CD4-positive, alpha-beta memory T cell (primary cell): ENCODE measurements at places on chromosomes 3 and 15.

DNA sequence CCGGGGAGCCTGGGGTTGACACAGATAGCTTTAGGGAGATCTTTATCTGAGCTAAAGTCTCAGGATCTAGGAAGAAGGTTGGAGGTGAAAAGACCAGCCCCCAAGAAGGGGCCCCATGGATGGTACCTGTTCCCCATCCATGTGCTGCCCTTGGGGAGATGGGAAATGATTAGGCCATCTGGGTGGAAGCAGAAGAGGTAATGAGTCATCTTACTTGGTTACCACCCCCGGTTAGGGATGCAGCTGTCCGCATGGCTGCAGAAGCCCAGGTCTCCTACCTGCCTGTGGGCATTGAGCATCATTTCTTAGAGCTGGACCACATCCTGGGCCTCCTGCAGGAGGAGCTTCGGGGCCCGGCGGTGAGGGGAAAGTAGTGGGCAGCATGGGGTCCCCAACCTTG is 3.1 kb upstream of the CPLX3 start:
- DNase-seq: no peak

GRCh38 chr15:43939070-43939469 is 112.3 kb downstream of the WDR76 start:
- no peak for DNase-seq

- no peak for DNase-seq
Measured at GRCh38 chr15:54208786-54209185, 230.5 kb downstream of the UNC13C start.

- no peak for DNase-seq
Measured at GRCh38 chr15:99578809-99579208, 13.0 kb downstream of the MEF2A start.

DNA sequence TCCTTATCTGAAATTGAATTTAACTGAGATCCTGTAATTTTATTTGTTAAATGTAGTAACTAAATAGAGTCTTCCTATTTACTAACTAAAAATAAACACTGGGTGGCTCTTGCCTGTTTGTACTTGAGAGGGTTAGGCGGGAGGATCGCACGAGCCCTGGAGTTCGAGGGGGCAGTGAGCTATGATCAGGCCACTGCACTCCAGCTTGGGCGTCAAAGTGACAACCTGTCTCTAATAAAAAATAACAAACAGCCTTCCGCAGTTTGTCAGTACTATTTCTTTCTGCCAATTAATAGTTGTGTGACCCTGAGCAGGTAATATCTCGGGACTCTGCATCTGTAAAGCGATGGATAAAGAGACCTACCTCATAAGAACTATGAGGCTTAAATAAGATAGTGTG is 768 bp upstream of the PDE12 start:
- no peak for DNase-seq

DNA sequence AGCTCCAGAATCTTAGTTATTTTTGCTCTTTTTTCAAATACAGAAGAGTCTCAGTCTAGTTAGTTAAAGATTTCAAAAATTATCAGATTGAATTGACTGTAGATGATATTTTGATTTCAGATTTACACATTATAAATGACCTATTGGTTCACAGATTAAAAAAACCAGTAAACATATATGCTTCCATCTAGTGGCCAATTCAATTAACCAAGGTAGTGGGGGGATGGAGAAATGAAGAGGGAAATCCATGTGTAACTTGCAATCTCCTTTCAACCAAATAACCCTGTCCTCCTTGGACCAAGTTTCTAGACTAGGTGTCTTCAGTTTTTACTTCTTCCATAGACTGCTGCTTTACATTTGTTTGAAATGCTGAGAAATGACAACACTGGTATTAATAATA is 789.8 kb downstream of the ROBO1 start:
- no peak for DNase-seq

DNA sequence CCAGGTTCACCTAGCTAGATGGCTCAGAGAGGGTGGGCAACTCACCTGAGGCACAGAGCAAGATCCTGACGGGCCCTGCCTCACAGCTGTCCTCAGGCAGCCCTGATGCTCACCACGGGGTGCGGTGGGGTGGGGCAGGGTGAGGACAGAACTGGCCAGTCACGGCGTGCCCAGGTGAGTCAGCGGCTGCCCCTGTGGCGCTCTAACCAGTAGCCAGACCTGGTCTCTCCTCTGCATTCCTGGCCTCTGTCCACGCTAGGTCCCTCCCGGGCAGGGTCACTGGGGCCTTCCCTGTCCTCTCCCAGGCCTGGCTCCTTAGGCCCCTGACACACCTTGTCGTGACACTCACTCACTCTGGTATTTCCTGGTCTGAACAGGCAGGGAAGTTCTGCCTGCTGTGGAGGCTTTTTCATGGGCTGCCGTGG is 901 bp downstream of the ALS2CL start:
- DNase-seq: no peak
